Urinary bladder (tissue), 4 donors: ENCODE measurements at places on chromosomes 2 and 18. TPM values are rescaled to one million over a fixed set of nuclear protein-coding genes. Genes with fewer than 3 reads are reported as not detected.

DNA sequence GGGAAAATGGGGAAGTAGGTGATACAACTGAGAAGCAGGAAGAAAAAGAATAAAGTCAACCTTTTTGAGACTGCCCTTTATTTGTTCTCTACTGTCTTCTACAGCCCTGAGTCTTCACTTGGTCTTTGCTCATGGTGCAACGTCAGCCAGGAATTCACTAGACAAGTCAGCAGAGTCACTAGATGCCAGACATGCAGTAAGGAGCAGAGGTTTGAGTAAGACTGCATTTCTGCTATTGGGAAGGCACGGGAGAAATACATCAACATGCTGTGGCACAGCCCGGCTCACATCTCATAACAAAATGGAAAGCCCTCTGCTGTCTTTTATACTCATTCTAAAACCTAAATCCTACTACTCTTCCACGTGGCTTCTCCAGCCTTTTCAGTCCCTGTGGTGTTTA, 67.1 kb downstream of the PRELID3A start:
- no peak for DNase-seq

DNA sequence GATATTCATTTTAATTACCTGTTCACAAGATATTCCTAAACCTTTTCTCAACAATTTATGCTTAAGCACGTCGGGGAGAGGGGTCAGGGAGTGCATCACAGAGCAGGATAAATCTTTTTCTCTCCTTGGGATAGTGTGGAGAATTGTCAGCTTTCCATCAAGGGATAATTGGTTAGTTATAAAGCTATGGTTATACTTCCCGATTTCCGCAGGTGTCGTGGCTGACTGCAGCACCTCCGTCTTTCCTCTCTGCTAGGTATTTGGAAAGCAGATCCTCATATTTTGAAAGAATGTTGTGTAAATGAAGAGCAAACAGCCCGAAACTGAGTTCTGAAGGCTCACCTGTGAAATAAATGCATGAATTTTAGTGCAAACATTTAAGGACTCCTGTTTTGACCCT, 778 bp downstream of the DYNC2LI1 start:
- DNase-seq, result no peak

- no peak for DNase-seq
Observed at GRCh38 chr2:226790011-226790410, 9.6 kb downstream of the IRS1 start.

DNA sequence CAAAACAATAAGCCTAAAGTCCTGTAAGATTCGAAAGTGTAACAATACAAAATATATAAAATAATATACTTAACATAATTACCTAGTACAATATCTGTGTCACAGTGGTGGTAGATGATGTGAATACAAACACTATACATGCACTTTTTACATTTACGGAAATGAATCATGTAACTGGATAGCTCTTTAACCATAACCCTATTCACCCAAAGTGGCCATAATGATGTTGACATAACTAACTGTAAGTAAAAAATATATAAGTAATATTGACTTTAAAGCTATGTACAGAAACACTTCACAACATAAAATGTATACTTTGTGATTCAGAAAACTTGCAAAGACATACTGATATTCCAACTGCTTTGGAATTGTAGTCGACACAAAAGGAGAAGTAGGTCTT, 616.9 kb upstream of the SLC8A1 start:
- DNase-seq, result no peak

DNA sequence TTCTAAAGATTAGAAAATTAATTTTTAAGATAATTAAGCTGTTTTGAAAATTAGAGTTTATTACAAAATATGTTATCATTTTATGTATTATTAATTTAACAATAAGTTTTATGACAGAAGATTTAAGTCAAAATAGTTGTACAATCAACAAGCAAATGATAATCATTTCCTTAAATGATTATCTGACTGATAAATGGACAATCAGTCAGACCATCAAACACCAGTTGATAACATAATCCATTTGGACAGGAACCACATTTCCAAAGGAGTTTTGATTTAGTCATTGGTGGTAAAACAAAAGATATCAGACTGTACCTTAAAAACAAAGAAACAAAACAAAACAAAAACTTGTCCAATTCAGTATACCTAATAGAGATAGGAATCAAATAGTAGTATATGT, 1.9 kb downstream of the TFPI start:
- no peak for DNase-seq

ADRA2B gene
- 1.6 TPM for total RNA-seq

- DNase-seq, result no peak
Observed at GRCh38 chr2:54667726-54668650, 55.5 kb upstream of the EML6 start.

GRCh38 chr2:106886916-106887758, 1.2 kb upstream of the ST6GAL2 start:
- no peak for DNase-seq

UGT1A5 gene
- total RNA-seq, result 0.79 TPM

- no peak for DNase-seq
Observed at GRCh38 chr2:24749069-24749691, 44.0 kb downstream of the PTRHD1 start.

- no peak for DNase-seq
Observed at GRCh38 chr2:124301915-124302314, 276.8 kb downstream of the CNTNAP5 start.

GRCh38 chr2:232551250-232551638, 755 bp downstream of the EIF4E2 start:
- no peak for DNase-seq

GRCh38 chr2:7730449-7730848, 813.2 kb downstream of the RNF144A start:
- no peak for DNase-seq

DNA sequence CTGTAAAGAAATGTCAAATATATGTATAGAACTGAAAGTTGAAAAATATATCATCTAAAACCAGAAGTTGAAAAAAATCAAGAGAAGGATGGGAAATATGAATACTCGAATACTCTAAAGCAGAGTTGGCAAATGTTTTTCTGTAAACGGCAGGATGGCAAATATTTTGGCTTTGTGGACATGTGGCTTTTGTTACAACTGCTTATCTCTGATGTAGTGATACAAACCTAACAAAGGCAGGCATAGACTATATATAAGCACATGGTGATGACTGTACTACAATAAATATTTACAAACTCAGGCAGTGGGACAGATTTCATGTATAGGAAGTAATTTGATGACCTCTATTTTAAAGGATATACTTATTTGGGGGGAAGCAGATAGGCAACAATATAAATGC, 224.6 kb upstream of the LRRTM4 start:
- no peak for DNase-seq

TAF4B gene
- 5.0 TPM for total RNA-seq

DNA sequence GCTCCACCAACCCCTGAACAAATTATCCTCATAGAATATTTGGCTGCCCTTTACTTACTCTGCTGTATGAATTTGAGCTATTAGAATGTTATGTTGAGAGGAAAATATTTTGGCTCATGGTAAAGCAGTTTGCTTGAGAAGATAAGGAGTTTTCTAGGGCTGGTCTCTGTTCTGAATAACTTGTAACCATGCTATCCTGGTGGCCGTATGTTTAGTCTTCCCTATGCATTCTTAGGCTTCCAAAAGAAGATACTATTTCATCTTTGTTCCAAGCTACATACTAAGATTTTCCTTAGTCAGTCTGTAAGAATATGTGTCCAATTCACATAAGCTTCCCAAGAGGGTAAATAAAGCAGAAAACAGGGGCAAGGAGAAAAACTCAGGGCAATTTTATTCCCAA, 1105.1 kb upstream of the PIK3C3 start:
- no peak for DNase-seq

ATP6V1B1 gene
- total RNA-seq, result 0.63 TPM

PDCD1 gene
- not detected for total RNA-seq

- no peak for DNase-seq
Observed at GRCh38 chr18:44562986-44563385, 117.7 kb upstream of the SETBP1 start.

- no peak for DNase-seq
Observed at GRCh38 chr2:224122542-224122941, 83.5 kb upstream of the SERPINE2 start.

MBD2 gene
- 36.0 TPM for total RNA-seq

RNF138 gene
- total RNA-seq, result 35.4 TPM

GRCh38 chr2:157661776-157662175, 33.1 kb upstream of the ACVR1C start:
- DNase-seq, result no peak

DNA sequence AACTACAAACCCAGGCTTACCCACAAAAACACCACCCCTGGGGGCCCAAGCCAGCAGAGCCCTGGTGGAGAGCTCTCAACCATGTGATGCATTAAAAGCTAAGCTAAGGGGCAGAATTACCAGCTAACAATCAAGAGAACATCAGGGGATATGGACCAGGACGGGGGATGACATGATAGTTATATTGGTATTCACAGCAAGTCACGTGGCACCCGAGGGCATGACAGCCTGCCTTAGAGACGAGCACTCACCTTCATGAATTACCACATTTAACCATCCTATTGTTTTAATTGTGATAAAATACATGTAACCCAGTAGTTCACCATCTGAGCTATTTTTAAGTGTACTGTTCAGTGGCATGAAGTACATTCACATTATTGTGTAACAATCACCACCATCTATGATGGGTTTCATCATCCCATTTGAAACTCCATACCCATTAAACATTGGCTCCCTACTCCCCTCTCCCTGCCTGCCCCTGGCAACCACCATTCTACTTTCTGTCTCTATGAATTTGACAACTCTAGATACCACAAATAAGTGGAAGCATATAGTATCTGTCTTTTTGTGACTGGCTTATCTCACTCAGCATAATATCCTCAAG, 245.6 kb downstream of the ANAPC1 start:
- no peak for DNase-seq

BCL11A gene
- total RNA-seq, result 10.9 TPM

NPPC gene
- 1.4 TPM for total RNA-seq

SCN2A gene
- 5.3 TPM for total RNA-seq

- no peak for DNase-seq
Observed at GRCh38 chr2:141806090-141806489, 324.7 kb downstream of the LRP1B start.

DNA sequence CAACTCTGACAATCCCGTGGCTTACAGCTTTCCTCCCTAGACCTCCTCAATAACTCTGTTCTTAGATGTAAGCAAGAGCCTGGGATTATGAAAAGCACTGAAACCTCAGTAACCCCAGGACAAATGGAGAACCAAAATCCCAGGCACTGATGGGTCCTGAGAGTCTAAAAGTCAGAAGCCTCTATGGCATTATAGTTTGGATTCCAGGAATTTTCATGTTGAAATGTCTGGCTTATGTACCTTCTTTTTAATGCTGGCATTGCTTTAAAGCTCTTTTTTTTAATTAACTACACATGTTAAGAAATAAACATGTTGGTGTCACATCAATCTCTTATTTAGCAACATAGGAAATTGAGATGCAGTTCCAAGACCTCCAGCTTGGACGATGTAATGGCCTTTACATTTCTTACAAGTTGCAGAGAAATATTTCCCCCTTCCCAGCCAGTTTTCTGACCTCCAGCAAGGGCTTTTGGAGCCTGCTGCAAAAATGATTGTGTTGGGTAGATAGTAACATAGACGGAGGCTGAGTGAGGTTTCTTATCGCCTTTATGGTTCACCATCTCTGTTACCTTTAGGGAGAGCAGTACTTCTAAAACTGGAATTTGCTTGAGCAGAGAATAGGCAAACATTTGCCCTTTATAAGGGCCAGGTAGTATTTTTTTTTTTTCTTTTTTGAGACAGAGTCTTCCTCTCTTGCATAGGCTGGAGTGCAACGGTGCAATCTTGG, 84.8 kb upstream of the RASGRP3 start:
- DNase-seq, result no peak
